ENCODE measurements at places on chromosomes 16 and 17. TPM values are rescaled to one million over a fixed set of nuclear protein-coding genes. Genes with fewer than 3 reads are reported as not detected.

GRCh38 chr16:55703003-55704001, 47.5 kb downstream of the SLC6A2 start:
- no peak for DNase-seq

The KRT25 gene
- total RNA-seq, result not detected

The CHP2 gene
- not detected for total RNA-seq

The ACD gene
- total RNA-seq, result 31.6 TPM

GRCh38 chr17:75891605-75892555, 4.9 kb downstream of the TRIM65 start:
- no peak for DNase-seq

The IL32 gene
- 37.8 TPM for total RNA-seq

GRCh38 chr17:43753493-43754129, 5.0 kb downstream of the SOST start:
- DNase-seq, result no peak

- no peak for DNase-seq
Measured at GRCh38 chr17:77796176-77796860, 162.2 kb upstream of the TNRC6C start.

GRCh38 chr17:61646482-61646881, 55.5 kb upstream of the NACA2 start:
- DNase-seq, result no peak

DNA sequence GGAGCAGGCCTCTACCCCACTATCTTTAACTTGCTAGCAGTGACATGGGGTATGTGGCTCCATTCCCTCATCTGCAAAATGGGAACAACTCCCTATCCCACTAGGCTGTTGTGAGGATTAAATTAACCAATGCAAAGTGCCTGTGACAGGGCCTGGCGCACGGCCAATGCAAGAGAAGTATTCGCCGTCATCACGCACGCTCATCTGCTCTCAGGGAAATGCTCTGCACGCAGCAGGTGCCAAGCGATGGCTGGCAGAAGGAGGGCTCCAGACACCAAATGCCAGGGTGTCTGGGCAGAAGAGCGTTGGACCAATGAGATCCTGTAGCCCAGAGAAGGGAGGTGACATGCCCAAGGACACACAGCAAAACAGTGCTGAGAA, 17.3 kb downstream of the FAM83G start:
- no peak for DNase-seq

The SOX8 gene
- total RNA-seq, result 4.5 TPM

The ABCC6 gene
- total RNA-seq, result 0.26 TPM

- no peak for DNase-seq
Measured at GRCh38 chr17:21164216-21164615, 37.5 kb downstream of the DHRS7B start.

All from esophagus muscularis mucosa (tissue), 4 donors.